ENCODE measurements at places on chromosomes 12 and 14. TPM values are rescaled to one million over a fixed set of nuclear protein-coding genes. Genes with fewer than 3 reads are reported as not detected.
A peak's percentile ranks its signal among the peaks of the same experiment; 100 is the strongest.

Gene TIMELESS
- 5.0 TPM for total RNA-seq

Gene FOXG1
- total RNA-seq = not detected

DNA sequence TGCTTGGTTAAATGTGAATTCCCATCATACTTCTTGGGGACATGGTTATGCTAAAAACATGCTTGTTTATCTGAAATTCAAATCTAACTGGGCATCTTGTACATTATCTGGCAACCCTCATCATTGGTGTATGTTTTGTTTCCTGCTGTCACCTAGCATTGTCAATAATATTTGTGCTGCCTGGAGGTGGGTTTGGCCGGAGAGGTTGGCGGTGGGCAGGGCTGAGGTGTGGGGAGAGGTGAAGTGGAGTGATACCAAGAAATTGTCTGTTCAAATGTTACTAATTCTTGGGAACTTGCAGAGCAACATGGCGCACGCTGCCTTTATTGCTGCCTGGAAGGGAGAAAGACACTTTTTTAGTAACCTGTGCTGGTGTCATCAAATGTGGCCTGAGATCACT, 280.5 kb downstream of the VRK1 start:
- no peak for DNase-seq

DNA sequence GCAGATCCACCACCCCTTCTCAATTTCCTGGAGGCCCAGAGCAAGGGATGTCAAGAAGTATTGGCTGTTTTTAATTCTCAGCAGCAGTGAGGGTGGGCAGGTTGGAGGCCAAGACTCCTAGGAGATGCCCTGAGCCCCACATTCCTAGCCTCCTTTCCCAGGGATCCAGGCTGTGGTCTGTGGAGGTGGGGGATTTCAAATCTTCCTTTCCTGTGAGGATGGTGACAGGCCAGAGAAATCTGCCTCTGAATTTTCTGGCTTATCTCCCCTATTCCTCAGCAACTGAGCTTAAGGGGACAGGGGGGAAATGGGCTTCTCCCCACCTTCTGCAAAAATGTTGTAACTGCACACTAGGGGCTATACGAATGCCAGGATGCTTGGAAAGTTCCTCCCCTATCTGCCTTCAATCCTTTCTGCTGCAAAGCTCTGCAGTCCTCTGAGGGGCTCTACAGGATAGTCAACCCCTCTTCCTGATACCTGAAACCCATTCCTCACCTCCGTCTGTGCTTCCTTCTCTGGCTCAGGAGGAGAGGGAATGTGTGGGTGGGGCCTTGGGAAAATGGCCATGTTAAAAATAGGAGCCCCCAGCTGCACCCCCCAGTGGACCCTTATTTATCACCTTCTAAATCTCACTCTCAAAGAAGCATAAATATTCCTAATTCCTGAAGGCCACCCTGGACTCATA, 6.6 kb downstream of the GPR84 start:
- DNase-seq = no peak

DNA sequence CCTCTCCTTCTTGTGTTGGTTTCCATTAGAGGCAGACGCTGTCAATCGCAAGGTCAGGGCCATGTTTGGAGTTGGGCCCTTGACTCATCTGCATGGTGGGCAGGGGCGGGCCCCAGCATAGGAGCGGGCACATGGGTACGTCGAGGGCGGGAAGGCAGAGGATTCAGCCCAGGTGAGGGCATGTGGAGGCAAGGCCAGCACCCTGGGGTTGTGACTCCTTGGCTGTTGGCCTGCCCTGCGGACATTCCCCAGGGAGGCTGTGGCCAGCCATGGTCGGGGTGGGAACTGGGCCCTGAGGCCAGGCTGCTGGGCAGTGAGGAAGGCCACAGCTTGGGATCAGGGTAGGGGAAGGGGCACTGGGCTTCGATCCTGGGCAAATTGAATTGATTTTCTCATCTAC, 10.3 kb downstream of the RPS6KL1 start:
- peak; percentile 50 for DNase-seq

GRCh38 chr12:103503546-103504480, 8.0 kb upstream of the C12orf42 start:
- DNase-seq = no peak

- DNase-seq = peak; percentile 70
These were observed at the start of gene MMP17 for GRCh38 chr12:131827961-131828534. MMP17 (plus strand) TSS chr12:131828393; CDS start chr12:131828495, 102 bp downstream.

DNA sequence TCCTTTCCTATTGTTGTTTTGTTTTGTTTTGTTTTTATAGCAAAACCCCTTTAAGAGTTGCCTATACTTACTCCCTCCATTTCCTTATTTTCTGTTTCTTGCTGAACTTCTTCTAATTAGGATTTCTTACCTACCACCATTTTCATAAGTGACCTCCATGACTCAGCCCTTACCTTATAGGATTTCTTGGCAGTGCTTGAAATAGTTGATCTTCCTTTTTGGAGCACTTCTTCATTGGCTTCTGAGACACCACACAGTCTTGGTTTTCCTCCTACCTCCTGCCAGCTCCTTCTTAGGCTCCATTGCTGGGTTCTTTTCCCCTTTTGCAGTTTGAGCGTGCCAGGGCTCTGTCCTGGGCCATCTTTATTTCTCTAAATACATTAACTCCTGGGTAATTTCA, 23.4 kb upstream of the EID3 start:
- no peak for DNase-seq

GRCh38 chr12:124764451-124764850, 99.2 kb downstream of the SCARB1 start:
- no peak for DNase-seq

DNA sequence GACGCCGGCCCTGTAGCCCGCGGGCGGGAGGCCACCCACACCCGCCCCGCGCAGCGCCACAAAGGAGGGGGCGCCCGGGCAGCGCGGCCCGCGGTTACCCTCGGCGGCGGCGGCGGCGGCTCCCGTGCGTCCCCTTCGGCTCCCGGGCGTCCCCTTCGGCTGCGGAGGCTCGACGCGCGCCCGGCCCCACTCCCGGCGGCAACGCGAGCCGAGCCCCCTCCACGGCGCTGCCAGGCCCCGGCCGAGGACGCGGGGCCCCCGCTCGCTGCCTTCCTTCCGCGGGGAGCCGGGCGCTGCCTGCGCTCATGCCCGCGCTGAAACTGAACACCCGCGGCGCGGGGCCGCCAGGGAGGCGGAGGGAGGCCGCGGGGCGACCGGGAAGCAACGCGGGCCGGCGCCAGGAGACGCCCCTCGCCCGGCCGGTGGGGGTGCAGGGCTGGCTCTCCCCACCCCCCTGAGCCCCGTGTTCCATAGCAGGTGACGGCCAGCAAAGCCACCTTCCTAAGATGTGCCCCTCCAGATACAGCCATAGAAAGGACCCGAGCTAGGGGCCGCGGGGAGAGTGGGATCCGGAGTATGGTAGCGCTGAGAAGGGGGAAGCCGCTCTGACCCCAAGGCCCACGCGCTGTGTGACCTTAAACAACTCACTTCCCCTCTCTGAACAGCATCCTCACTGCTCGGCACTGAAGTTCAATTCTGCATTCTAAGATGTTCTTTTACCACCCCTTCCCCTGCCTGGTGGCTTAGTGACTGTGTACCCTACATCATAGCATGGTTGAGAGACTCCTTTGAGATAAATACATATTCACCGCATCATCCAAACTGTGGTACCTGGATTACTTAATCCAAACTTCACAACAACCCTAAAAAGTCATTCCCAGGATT, 42.8 kb downstream of the KDM2B start:
- peak; percentile 75 for DNase-seq

DNA sequence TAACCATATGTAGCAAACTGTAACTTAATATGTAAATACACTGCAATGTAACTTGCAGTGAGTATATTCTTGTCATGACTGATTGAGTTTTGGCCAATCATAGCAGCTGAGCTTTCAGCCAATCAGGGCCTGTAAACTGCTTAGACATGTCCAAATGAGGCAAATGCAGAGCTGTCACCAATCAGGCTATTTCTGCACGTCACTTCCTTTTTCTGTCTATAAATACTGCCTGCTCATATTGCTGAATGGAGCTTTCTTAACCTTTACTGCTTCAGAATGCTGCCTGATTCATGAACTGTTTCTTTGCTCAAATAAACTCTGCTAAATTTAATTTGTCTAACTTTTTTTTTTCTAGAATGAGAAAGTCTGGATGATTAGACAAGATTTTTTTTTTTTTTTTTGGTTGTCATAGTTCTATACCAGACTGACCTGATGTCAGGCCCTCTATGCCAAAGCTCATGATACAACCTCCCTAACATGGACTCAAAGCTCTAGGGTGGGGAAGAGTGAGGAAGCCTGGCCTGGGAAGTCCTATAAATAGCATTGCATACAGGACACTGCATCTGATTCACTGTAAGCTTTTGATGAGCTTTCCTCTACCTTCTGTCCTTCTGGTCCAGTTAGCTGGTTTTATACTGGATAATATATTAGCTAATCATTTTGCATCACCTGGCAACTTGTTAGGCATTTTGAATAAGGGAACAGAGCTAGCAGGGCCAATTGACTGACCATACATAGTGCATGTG, 12.0 kb downstream of the MGP start:
- DNase-seq = no peak

DNA sequence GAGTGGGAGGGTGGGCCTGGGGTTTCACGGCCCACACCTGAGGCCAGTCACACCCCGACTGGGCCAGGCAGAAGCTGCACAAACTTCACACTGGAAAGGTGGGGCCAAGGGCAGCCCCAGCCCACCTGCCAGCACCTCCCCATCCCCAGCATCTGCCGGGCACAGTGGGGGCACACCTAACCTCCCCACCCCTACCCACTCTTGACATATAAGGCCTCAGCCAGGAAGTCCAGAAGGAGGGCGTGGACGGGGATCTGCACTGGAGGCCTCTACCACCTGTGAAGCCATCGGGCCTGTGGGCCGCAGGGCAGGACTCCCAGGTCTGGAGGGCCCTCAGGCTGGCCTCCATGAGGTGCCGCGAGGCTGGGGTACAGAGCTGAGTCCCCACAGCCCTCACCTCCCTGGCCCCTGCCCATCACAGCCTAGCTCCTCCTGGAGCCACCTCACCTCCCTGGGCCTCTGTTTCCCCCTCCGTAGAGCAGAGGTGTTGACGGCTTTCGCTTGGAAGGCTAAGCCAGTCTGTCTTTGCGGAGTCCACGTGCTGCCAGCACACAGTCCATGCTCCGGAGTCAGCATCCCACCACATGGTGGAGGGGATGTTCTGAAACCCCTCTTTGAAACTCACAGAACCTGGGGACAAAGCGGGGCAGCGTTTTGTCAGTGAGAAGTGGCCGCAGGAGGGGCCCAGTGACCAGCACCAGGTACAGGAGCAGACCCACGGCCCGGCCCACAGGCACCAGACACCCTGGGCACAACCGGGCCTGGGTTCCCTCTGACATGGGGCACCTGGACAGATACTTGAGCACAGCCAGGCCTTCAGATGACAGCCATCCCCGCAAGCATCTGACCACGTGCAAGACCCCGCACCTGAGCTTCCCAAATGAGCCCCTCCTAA, 38.2 kb upstream of the INF2 start:
- no peak for DNase-seq

GRCh38 chr14:91893007-91893406, 25.7 kb upstream of the TC2N start:
- no peak for DNase-seq

DNA sequence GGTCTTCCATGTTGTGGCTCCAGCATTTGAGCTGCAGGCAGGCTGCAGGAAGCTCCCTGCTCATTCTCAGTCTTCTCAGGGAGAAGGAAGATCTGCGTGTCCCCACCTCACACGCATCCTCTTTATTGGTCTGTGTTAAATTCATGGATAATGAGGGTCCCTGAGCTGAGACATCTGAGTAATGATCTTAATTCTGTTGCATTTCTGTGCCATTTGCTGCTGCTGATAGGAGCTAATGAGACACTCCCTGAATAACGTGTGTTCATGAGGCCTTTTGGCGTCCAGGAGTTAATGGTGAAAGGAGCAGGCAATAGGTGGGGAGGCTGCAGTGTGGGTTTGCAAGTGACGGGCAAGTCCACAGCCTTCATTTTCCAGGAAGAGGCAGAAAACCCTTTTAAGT, 46.6 kb upstream of the OAS1 start:
- no peak for DNase-seq

- DNase-seq = no peak
These were observed 90.4 kb downstream of the RBM19 start for GRCh38 chr12:113875691-113876090.

DNA sequence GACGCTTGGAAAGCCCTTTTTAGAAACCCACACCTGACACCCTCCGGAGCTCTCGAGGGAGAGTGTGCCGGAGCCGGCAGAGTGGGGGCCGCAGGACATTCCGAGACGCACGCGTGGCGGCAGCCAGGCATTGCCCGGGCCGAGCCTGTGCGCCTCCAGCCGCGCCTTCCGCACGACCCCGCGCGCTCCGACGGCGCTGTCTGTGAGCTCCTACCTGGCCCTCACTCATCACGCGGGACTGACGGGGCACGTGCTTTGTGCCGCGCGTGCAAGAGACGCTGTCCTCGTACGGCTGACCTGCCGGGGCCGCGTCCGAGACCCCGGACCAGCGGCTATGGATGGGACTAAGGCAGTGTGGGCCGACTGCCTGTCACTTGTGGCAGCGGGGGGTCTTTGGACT, 5.2 kb downstream of the GALNT9 start:
- no peak for DNase-seq

DNA sequence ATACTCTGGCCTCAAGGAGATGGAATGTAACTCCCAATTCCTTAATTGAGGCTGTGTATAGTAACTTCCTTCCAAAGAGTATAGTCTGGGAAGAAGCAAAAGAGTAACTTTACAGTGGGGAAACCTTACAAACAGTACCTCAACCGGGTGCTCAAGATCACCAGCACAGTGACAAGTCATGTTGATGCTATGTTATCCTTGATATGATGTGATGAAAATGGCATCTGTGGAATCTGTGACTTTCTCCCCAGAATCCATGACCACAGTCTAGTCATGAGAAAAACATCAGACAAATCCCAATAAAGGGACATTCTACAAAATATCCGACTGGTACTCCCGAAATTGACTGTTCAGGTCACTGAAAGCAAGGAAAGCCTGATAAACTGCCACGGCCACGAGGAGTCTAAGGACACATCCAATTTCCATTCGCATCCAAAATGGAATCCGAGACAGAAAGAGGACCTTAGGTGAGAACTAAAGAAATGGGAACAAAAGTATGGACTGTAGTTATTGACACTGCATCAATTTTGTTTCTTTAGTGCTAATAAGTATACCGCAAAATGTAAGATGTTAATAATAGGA, 97.3 kb upstream of the FRMD6 start:
- no peak for DNase-seq

GRCh38 chr14:74641601-74642391, 29.8 kb upstream of the LTBP2 start:
- DNase-seq = no peak

DNA sequence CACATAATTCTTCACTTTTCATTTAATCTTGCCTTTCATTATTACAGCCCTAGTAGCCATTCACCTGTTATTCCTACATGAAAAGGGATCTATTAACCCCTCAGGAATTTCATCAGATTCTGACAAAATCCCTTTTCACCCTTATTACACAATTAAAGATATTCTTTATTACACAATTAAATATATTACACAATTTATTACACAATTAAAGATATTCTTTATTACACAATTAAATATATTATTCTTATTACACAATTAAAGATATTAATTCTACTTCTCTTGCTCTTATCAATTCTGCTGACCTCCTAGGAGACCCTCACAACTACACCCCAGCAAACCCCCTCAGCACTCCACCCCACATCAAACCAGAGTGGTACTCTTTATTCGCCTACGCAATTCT, 77.1 kb downstream of the SINHCAF start:
- no peak for DNase-seq

All from pancreas (tissue), 10 donors.